ENCODE measurements at places on chromosomes 13 and 19. TPM values are rescaled to one million over a fixed set of nuclear protein-coding genes. Genes with fewer than 3 reads are reported as not detected.

DNA sequence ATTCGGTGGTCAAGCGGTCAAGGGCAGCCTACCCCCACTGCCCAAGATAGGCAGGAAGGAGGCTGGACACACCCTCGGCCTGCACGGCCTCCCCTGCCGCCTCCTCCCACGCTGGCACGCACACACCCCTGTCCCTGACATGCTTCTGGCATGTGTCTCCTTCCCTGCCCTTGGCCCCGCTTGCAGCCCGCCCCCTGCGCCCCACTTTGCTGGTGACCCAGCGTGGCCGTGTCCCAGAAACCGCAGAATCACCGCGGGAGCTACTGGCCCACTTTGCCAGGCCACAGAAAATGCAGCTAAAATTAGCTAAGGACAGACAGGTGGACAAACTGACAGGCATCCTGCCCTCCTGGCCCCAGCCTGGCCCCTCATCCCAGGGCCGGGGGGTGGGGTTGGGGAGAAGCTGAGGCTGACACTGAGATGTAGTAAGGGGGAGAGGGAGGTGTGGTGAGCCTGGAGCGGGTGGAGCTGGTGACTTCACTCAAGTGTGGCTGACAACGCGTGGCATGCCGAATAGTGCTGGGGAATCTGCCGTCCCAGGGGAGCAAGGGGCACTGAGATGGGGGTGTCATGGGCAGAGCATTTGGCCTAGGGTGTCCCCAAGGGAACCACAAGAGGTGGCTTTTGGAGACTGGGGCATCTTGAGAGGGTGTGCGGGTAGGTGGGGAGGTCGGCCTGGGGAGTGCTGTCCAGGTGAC lies 2.4 kb downstream of the SHANK1 start:
- DNase-seq = no peak

DNA sequence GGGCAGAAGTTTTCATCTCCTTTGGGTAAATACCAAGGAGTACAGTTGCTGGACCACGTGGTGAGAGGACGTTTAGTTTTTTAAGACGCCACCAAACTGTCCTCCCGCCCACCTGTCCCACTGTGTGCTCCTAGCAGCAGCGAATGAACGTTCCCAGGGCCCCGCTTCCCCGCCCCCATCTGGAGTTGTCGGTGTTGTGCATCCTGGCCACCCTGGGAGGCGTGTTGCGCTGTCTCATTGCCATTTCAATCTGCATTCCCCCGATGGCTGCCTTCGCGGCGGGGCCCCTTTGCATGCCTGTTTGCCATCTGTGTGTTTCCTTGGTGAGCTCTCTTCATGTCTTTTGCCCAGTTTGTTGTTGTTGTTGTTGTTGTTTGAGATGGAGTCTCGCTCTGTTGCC lies 76.1 kb downstream of the KDM4B start:
- DNase-seq = no peak

DNA sequence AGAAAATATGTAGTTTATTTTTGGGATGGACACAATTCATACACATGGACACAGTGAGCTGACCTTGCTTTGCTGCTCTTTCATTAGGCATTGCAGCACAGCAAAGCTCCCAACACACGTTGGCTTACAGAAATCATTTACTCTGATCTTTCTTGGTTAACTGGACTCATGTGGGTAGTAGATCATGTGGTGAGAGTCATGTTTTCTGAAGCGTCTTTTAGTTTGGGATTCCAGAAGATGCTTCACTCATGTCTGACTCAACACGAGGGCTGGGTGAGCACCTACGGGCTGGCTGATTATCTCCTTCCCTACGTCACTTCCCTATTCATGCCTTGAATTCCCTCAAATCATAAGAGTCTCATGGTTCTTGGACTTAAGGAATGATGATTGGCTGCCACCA lies 12.1 kb upstream of the LGALS16 start:
- DNase-seq = no peak

GRCh38 chr19:2494447-2495129 lies 18.7 kb downstream of the GADD45B start:
- peak; percentile 64 for DNase-seq

DNA sequence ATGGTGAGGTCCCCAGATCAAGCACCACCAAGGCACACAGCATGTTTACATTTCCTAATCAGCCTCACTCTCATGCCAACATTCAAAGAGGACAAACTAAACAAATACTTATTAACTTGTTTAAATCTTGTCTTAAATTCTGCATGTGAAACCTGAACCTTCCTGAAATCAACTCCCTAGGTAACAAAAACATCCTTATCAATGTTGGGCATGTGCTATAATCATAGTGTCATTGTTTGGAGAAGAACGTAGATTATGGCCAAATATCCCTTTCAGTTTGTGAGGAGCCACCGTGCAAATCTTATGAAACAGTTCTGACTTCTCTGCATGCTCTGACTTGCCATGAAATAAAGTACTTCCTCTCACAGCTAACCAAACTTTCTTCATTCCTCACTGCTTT lies 123.8 kb downstream of the NDFIP2 start:
- no peak for DNase-seq

DNA sequence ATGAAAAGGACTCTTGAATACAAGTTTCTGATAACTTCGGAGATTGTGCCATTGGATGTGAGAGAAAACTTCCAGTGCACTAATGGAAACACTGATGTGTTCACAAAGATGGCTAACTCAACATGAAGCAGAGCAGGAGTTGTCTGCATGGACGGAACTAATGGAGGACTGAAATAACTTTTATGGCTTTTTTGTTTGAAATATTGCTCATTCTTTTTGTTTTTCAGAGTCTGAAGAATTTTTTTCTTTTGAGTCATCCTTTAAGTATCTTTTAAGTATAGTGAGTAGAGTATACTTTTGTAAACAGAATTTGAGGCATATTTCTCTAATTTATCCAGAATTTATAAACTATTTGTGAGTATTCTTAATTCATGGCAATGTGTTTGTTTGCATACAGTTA lies 25.7 kb downstream of the CRYL1 start:
- DNase-seq = no peak

GRCh38 chr19:12353375-12353774 lies 12.1 kb downstream of the ZNF442 start:
- DNase-seq = no peak

DNA sequence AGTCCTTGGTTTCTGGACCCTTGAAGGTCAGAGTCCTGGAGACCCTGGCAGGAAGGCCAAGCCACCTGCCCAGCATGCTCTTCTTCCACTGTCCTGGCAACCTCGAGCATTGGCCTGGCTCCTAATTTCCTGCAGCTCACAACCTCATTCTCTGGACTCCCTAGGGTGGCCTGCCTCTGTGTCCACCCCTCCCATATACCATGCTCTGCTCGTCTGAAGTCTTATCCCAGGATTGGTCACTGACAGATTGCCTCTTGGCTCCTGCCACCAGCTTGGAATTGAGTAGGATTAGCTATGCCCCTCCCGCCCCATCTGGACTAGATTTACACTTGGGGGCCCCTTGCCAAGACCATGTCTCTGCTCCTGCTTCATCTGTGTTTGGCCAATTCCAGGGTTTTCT lies 17.1 kb upstream of the WASF3 start:
- no peak for DNase-seq

- peak; percentile 53 for DNase-seq
Measured at GRCh38 chr19:49333811-49334288, 1.4 kb upstream of the CD37 start.

- no peak for DNase-seq
Measured at GRCh38 chr19:55165952-55166529, 372 bp downstream of the DNAAF3 start.

Gene KASH5
- total RNA-seq = 0.86 TPM

Gene GAS6
- total RNA-seq = 2.2 TPM

Gene SPPL2B
- 73.2 TPM for total RNA-seq

Gene EML2
- total RNA-seq = 58.1 TPM

Gene LYPD5
- 0.45 TPM for total RNA-seq

Gene MAST1
- 1.5 TPM for total RNA-seq

Gene IGFL2
- not detected for total RNA-seq

Gene TNNI3
- total RNA-seq = not detected

Gene PEX11G
- total RNA-seq = not detected
